ENCODE measurements at places on chromosomes 11 and 22.

DNA sequence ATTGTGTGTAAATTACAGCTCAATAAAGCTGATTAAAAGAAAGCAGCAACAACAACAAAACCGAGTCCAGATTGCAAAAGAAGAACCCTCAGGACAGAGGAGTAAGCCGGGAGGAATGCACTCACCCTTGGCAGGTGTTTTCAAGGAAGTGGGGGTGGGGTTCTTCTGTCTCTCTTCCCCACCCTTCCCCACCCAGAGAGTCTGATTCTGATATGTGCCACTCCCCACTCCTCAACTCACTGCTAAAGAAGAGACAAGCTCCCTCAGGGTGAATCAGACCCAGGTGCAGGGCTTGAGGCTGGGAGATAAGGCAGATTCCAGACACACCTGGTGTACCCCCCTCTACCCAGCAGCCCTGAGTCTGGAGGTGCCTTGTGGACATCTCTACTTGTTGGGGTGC, 38.4 kb upstream of the PHF21A start:
- no peak for DNase-seq

GRCh38 chr11:126162306-126163030, 49.0 kb downstream of the RPUSD4 start:
- no peak for DNase-seq

- DNase-seq, result peak; percentile 51
These were observed 65.2 kb upstream of the LMO1 start for GRCh38 chr11:8328848-8329330.

DNA sequence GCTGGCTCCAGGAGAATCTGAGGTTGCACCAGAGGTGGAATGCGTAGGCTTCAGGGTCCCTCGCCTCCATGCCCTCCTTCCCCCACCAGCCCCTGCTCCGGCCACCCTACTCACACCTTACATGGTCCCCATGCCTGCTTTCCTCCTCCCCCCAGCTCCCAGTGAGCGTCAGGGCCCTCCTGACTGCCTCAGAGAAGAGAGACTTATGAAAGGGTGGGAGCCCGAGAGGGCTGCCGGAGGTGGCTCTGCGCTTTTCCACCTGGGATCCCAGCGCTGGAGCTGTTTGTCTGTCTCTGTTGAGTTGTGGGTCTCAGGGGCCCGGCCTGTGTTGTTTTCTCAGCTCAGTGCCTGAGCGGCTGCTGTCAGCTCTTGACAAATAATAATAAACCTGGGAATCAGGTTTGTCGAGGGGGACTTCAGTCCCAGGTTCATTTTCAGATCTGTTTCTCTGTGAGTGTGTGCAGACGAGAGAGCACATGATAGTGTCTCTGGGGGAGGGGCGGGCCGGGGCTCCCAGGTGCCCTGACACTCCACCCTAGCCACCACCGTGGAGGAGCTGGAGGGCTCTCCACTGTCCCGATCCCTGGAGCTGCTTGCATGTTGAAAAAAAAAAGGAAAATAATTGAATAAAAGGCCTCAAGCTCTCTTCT, 153.7 kb downstream of the FEZ1 start:
- no peak for DNase-seq

DNA sequence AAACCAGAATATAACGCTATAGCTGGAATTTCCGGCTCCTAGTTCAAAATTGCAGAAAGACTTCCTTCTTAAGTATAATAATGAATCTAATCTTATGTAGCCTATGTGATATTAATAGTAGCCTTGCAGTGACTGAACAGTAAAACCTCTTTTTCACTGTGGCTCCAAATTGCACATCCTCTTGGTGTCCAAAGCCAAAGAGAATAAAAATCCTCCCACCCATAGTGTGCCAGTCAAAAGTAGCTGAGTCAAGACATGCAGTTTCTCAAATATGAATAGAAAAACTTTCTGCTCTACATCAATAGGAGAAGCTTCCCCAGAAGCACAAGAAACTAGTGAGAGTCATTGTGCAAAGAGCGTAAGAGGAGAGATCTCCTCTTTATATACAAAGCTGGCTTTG, 76.0 kb upstream of the PICALM start:
- DNase-seq, result no peak

DNA sequence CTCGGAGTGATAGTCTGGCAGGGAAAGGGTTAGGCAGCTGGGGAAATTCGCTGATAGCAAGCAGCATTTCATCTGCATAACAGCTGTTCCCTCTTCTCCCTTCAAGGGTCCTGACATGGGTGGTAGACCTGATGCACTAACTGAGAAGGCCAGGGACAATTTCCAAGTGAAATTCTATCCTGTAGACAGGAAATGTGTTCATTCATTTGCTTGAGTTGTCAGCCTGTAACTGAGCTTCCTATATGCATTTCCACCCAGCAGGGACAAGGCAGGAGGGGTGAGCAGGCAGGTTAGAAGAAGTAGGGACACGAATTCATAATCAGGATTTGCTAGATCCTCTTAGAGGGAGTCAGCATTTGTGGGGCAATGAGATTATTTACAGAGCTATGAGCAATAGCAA, 154.3 kb upstream of the NCAM1 start:
- no peak for DNase-seq

DNA sequence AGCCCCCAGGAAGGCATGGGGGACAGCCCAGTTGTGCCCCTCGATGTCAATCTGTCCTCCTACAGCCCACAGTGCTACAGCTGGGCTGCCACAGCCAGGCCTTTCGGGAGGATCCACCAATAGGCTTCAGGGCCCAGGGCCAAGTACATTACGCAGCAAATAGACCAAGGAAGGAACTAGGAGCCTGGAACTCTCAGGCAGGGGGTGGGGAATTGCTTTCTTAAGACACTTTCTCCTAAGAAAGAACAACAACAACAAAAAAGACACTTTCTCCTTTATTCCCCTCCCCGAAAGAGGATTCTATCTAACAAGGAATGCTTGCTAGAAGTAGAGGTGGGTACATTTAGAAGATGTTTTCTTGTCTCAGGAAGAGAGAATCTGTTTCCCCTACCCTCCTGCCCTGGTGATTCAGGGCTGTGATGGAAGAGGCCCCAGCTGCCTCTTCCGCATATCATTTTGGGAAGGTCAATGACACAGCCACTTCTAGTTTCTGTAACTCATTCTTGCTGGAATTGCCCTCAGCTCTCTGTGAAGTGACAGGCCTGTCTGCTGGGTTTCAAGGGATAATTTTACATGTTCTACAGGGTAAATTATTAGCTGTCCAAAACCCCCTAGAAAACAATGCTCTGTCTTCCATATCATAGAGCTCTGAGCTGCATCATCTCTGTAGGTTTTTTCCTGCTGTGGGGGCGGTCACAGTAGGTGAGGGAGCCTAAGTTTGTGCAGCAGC, 6.0 kb upstream of the MALAT1 start:
- no peak for DNase-seq

DNA sequence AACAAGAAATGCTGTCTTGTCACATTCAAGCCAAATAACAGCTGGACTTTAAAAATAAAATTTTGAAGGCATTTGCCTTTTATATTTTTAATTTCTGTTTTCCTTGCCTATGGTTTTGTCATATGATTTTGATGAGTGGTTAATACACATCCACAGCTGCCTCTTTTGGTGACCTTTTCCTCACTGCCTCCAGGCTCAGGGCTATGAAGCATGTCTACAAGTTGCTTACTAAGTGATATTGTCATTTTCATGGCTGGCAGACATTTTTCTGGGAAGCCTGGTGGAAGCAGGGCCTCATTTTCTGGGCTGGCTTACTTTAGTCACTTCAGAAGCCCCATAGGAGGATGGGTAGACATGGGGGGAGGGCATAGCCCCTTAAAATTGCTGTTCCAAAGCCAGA, 344.9 kb downstream of the SOX6 start:
- DNase-seq, result no peak

DNA sequence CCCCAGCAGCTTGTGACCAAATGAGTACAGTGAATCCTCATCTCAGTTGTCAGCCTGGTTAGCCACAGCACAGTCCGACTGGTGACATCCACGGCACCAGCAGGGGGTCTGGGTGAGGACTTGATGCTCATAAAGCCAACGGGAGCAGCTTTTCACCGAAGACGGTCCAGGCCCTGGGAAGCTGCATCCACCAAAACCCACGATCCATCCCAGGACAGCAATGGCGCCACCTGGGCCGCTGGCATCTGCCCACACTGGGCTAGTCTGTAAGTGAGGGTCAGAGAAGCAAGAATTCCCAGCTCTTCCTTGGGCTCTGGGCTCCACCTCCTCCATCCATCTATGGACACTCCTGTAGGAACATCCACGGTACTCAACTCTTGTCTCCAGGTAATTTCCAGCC, 25.1 kb upstream of the FXYD6 start:
- DNase-seq, result no peak

- no peak for DNase-seq
These were observed 4.3 kb downstream of the IGSF9B start for GRCh38 chr11:133952199-133953190.

DNA sequence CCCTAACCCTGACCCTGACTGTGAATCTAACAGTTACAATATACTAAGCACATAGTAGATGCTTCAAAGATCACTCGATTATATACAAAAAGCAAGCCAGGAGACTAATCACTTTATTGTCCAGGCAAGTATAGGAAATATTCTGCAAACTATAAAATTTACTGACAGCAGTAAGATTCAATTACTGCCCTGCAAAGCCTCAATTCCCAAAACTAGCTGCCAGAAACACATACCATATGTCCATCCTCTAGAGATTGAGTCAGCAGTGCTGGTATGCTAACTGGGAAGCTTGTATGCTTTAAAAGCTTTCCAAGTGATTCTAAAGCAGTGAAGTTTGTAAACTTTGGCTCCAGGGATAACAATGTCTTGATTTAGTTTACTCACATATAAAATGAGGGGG, 26.1 kb downstream of the CSTF3 start:
- no peak for DNase-seq

- DNase-seq, result no peak
These were observed 118.2 kb upstream of the KIRREL3 start for GRCh38 chr11:127118811-127119210.
